ENCODE measurements at places on chromosomes 2 and 18.

DNA sequence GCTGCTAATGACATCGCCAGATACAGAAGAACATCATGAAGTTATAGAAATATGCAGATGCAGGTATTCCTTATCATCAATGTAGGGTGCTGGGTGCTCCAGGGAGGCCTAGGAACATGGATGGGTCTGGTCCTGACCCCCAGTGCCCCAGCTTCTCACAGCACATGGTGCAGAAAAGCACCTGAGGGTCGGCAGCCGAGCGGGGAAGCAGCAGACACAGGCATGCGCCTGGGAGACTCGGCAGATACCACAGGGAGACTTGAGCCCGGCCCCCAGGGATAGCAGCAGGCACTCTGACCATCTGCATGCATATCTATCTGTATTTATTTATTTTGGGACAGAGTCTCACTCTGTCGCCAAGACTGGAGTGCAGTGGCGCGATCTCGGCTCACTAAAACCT lies 43.2 kb downstream of the TMEM18 start:
- no peak for DNase-seq

DNA sequence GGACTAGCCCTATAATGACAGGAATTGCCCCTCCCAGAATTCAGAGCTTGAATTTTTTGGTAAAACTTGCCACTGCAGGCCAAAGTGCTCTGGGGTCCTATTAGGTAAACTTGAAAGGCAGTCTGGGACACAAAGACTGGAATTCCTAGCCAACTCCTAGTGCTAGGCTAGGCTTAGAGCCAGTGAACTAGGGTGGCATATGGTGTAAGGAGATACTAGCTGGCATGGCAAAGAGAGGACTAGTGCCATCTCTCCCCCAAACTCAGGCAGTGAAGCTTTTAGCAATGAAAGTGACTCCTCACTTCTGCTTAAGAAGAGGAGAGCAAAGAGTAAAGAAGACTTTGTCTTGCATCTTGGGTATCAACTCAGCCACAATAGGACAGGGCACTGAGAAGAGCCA lies 410.5 kb upstream of the CNTNAP5 start:
- DNase-seq, result no peak

- no peak for DNase-seq
Observed at GRCh38 chr18:59604877-59605276, 92.3 kb downstream of the CCBE1 start.

- DNase-seq, result no peak
Observed at GRCh38 chr2:206443735-206444527, 599 bp downstream of the ADAM23 start.

GRCh38 chr2:226943862-226944620 lies 108.2 kb downstream of the RHBDD1 start:
- DNase-seq, result no peak

DNA sequence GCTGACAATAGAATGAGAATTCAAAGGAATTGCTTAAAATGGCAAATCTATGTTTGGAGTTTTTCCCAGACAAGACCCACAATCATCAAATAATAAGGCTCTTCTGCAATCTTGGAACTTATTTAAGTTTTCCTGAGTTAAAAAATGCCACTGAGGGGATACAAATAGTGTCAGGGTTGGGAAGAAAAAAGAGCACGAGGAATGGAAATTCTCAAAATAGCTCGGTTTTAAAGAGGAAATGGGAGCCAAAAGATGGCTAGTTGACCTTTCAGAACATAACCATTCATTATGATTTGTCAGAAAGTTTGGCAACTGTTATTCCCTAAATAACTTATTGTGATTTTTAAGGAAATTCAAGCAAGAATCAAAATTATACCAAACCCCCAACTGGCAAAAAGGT lies 127.7 kb downstream of the RAPGEF4 start:
- DNase-seq, result no peak

- no peak for DNase-seq
Observed at GRCh38 chr2:103789381-103790095, 1027.7 kb downstream of the TMEM182 start.

DNA sequence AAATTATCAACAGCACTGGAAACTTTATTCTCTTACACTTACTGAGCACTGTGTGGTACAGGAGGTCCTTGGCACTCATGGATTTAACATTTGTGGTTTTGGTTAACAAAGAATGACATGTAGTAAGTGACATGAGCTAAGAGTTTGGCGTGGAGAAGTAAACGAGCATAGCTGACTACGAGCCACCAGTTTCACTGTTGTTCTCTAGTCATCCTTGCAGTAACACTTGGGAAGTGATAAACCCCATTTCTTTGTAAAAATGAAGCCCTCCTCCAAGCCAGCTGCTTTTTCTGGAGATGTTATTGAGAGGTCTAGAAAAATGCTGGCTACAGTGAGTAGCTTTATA lies 32.7 kb downstream of the QPCT start:
- DNase-seq, result no peak

DNA sequence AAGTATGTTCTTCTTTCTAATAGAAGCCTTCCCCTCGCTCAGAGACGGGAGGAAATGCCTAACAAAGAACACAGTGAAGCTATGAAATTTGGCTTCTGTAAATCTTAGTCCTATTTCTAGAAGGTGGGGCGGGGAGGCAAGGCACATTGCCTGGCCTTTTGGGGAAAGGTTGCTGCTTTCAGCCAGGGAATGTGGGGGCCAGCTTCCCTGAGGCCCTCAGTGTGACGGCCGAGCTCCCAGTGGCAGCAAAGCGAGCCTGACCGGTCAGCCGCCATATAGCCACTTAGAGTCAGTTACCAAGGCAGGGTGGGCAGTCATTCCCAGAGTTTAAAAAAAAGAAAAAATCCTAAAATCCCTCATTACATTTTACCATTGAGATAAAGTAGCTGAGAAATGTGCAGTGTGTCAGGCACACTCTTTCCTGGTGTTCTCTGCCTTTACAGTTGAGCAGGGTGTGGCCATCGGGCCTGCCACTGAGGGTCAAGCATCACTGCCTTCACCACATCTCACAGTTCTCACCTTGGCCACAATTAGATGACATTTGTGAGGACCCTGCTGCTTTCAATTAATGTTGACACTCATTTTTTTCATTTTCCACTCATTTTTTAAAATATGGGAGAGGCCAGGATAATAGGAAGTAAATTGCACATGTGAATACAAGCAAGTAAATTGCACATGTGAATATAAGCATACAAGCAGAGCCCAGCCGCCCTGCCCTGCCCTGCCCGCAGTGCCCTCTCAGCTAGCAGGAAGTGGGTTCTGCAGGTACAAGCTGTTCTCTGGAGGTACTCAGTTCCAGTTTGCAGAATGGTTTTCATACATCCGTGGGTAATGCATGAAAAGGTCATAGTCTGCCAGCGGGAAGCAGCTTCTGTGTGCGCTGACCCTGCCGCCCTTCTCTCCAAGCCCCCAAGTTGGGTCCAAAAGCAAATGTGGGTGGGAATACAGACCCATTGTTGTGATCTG lies 76.9 kb downstream of the WDSUB1 start:
- DNase-seq, result peak; percentile 56

DNA sequence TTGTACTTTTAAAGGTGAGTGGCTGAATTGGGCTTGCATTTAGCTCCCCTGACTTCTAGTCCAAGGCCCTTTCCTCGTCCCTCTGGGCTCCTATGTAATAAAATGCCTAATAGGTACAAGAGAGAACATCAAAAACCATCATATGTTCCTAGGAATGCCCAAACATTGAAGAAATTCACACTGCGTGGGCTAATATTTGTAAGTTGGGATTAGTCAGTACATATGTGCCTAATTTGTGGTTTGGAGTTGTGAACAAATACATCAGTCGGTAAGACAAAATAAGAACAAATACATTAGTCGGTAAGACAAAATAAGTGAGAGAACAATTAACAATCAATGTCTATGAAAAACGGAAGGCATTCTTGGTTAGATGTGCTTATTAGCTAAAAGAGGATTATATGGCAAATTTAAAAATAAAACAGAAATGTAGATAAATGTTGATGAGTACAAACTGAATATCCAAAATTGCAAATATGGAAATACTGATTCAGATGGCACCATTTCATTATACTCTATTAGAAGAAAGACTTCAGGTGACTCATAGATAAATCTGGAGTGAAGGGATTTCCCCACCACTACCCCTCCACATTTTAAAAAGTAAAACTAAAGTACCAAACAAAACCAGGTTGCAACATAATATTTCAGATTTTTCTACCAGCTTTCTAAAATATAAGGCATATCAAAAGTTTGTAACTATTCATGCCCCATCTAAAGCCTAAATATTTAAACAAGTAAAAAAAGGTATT lies 325.4 kb downstream of the ZEB2 start:
- DNase-seq, result no peak

GRCh38 chr2:236840215-236840614 lies 245.5 kb upstream of the COPS8 start:
- no peak for DNase-seq

GRCh38 chr2:230209422-230210051 lies 10.2 kb downstream of the SP110 start:
- DNase-seq, result no peak

GRCh38 chr2:129006135-129006886 lies 687.6 kb upstream of the HS6ST1 start:
- no peak for DNase-seq

DNA sequence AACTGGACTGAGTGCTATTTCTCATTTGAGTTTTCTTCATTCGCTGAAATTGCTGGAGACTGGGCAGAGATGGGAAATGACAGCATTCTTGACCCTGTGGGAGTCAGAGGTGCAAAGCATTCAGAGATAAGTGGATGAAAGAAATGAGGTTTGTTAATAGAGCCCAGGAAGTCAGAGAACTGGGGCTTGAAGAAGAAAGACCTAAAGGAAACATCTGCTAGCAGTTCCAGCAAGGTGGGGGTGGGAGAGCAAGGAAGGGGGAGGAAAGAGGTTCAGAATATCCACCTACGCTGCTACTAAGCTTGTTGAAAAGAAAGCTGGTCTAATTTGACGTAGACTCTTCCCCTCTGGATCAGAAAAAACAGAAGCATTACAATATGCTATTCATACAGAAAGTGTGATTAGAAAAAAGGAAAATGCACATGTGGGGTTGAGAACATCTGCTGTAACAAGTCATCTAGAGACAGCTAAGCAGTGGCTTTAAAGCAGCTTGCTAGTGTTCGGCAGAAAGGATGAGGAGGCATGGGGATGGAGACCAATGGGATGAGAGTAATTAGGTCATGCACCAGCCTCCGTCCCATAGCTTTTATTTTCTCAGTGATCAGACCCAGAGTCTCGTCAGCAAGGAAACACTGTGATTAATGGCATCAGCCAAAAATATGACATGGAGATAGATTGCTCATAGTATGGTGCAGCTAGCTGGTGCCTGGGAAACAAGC lies 29.7 kb downstream of the NAB1 start:
- DNase-seq, result no peak

DNA sequence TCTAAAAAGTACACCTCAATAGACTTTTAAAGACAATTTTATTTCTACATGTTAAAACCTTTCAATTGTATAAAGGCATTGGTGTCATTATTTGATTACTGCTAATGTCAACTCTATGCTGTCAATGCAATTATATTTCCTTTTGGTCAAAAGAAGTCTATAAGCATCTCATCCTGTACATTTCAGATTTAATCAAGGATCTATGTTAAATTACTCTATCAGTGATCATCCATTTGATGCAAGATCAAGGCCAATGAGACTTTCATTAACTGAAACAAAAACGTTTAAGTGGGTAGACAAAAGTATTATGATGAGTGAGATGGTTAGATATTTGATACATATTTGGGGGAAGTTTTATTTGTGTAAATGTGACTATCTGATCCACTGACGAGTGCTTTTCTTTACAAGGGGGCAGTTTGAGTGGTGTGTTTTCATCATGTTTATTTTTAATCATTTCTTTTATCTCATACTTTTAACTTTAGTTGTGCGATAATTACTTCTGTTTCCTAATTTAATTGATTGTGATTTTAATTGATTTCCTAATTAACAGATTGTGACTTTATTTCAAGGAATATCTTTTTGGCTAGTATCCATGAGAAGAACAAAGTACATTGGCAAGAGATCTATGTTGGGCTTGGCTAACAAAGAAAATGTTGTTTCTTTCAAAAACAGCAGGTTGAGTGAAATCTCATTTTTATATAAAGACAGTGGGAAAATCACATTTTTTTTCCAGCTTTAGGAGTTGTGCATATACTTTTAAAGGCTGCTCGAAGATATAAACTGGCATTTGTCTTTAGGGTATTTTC lies 1.1 kb downstream of the ARHGAP28 start:
- no peak for DNase-seq

- DNase-seq, result peak; percentile 54
Observed at GRCh38 chr18:23967321-23968089, 47.0 kb upstream of the TTC39C start.

DNA sequence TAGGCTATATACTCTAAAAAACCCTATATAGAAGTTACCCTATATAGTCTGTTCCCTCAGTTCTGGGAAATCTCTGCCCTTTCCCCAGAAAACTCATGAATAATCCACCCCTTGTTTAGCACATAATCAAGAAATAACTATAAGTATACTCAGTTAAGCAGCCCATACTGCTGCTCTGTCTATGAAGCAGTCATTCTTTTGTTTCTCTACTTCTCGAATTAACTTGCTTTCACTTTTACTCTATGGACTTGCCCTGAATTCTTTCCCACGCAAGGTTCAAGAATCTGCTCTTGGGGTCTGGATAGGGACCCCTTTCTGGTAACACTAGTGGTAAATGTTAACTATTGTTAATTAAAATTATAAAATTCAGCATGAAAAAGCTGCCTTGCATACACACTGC lies 17.4 kb upstream of the AP1S3 start:
- DNase-seq, result no peak

DNA sequence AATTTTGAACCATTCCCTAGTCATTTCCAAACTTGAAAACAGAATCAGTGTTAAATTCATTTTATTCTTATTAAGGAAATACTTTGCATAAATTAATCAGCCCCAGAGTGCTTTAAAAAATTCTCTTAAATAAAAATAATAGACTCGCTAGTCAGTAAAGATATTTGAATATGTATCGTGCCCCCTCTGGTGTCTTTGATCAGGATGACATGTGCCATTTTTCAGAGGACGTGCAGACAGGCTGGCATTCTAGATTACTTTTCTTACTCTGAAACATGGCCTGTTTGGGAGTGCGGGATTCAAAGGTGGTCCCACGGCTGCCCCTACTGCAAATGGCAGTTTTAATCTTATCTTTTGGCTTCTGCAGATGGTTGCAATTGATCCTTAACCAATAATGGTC lies 5.5 kb upstream of the MROH2A start:
- no peak for DNase-seq

DNA sequence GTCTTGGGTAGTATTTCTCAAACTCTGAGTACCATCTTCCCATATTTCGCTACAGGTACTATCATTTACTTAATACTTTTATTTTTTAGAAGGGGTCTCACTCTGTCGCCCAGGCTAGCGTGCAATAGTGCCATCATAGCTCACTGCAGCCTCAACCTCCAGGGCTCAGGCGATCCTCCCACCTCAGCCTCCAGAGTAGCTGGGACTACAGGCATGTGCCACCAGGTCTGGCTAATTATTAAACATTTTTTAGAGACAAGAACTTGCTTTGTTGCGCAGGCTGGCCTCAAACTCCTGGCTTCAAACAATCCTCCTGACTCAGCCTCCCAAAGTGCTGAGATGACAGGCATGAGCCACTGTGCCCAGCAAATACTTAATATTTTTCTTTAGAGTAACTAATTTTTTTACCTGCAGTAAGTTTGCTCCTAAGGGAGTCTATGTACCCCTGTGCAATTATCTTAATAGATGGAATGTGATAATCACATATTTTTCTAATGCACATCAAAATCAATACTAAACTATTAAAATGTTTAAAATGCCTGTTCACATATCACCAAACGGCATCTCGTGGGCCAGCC lies 100.6 kb upstream of the ST3GAL5 start:
- DNase-seq, result no peak

Measured in CD4-positive, alpha-beta T cell treated with Interleukin-21 for 1 hour (primary cell).